NCI-H187 treated with DMSO at 0.1 percent for 48 hours (cell line): ENCODE measurements at places on chromosomes 2 and 18.

DNA sequence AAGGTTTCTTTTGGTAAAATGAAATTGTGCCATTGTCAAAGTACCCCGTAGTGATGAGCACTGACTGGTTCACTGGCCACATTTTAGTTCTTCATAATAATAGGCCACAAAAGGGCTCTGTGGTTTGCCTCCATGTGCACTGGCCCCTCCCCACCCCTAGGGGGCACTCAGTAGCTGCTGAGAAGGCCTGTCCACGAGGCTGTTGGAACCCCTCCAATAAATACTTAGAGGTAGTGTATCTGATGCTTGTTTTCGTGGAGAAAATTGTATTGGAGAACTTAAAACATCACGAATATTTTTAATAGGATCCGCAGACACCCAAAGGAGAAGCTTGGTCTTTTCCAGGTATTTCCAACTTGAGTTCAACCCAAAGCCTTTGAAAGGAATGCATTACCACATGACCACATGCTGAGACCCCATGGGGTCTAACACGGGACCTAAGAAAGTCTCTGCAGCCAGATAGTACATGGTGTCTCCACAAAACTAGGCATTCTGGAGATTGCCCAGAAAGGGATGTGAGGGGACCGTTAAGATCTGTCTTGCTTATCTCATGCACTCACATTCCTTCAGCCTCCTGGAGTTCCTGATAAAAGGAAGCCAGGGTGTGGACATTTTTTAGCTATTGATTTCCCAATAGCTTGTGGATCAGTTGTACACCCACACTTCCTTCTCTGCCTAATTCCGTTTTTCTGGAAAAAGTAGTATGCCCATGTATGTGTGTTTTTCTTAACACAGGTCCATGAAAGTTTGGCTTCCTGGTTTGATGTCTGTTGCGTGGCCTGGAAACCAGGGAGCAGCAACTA, 28.5 kb upstream of the NOSTRIN start:
- no peak for DNase-seq

- no peak for DNase-seq
Observed at GRCh38 chr18:23885750-23886149, 128.8 kb upstream of the TTC39C start.

- no peak for DNase-seq
Observed at GRCh38 chr18:35610724-35611123, 29.2 kb downstream of the GALNT1 start.

DNA sequence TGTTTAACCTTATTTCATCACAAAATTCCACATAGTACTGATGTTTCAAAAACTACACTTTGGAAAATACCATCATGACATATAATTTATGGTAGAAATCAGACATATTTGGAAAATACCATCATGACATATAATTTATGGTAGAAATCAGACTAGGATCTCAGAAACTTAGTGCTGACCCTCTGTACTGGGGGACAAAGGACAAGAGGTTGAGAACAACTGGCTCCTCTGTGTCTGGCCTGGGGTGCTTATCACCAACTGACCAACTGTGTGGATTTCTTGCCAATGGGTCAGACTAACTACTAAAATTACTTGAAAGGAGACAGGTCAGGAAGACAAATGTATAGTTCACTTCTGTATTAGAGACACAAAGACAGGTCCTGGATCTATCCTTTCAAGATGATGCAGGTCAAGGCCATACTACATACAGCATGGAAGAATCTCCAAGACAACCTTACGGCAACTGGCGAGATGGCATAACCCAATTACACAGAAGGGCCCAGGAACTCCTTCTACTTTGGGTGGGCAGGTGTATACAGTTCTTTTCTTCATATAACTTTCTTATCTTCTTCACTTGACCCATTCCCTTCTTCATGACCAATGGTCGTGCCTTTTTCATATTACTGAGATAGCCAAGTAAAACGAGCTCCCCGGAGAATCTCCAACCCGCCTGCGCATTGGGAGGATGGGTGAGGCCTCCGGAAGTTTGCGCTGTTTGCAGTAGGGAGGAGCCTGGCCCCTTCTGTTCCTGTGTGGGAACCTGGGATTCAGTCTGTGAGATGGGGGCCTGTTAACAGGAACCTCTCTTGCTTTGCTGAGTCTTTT, 290.5 kb downstream of the AGPS start:
- DNase-seq: no peak

DNA sequence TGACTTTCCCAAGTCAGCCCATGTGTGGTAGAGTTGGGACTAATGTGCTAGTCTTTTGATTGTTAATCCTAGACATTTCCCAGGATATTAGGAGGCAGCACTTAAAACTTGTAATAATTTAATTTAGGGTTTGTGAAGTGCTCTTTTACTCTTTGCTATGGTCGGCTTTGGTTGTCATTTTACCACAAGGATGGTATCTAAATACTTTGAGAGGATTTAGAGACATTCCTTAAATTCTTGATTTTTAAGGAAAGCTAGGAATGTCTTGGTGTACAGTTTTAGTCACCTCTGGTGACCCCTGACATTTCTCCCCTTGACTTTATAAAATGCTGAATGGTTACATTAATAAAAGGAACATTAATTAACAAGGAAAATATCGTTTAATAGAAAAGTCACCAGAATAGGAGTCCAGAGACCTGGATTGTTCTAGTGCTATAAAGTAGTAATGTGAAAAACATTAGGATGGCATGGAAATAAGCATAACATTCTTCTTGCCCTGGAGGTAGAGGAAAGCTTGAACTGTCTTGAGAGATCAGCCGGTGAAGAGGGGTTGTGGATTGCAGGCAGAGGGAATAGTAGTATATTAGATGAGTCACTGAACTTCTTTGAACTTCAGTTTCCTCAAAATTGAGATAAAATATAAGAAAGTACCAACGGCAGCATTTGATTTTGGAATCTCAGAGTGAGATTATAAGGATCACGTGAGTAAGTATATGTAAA, 209.2 kb downstream of the MCFD2 start:
- no peak for DNase-seq

GRCh38 chr2:176392249-176392648, 123.0 kb downstream of the MTX2 start:
- no peak for DNase-seq

GRCh38 chr2:239612133-239612532, 211.3 kb upstream of the HDAC4 start:
- DNase-seq: no peak

DNA sequence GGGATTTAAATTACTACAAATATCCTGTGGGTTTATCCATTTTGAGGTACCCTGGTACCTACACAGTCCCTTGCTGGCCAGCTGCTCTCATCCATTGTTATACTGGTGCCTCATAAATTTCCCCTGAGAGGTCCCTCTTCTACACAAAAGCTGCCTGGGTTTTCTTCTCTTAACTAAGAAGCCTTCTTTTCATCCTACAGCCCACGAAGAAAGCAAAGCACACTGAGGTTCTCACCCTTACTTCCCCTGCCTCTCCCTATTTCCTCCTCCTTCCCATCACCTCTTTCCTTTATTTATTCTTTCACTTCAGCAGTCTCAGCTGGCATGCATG, 154.9 kb downstream of the CSRNP3 start:
- DNase-seq: no peak

GRCh38 chr2:2859164-2859563, 518.5 kb downstream of the EIPR1 start:
- DNase-seq: no peak

DNA sequence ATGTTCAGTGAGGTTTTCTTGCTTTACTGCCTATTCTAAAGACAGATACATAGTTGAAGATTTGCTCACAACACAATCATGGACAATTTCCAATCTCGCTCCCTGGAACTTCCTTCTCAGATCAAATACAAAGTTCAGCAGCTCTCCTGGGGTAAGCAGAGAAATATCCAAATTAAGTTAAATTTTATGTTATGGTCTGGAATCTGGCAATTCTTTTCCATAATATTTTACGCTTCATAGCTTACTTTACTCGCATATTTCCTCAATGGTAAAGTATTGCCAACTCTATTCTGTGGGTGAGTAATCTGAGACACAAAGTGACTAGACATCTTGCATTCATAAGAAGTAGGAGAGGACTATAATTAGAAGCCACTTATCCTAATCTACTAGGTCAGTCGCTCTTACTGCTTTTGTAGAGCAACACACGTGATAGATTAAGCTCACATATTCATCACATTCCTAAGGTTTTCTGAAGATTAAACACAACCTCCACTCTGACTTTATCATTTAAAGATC, 529.4 kb downstream of the CCDC85A start:
- DNase-seq: no peak

GRCh38 chr2:72940361-72940760, 23.0 kb downstream of the EMX1 start:
- no peak for DNase-seq

GRCh38 chr2:209259767-209260166, 164.1 kb upstream of the MAP2 start:
- DNase-seq: no peak

DNA sequence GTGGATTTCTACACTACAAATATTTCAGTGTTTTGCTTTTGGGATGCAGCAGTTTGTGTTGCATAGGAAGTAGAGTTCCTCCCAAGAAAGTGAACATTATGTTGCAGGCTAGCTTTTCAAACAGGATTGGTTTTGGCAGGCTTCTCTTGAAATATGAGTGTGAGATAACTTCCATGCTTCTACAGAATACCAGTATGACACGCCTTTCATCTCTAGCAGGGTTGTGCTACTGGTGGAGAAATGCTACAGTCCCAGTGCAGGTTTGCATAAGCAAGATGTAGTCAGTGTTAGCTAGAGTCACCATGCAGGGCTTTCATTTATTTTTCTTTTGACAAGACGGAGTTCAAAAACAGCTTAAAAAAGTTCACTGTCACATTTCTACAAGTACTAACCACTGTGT, 17.1 kb upstream of the CAVIN2 start:
- DNase-seq: no peak

GRCh38 chr2:241074065-241074818, 27.8 kb downstream of the MTERF4 start:
- no peak for DNase-seq

GRCh38 chr2:158969715-158970240, 1.3 kb downstream of the TANC1 start:
- no peak for DNase-seq

- no peak for DNase-seq
Observed at GRCh38 chr2:21268878-21269224, 145.1 kb downstream of the TDRD15 start.

DNA sequence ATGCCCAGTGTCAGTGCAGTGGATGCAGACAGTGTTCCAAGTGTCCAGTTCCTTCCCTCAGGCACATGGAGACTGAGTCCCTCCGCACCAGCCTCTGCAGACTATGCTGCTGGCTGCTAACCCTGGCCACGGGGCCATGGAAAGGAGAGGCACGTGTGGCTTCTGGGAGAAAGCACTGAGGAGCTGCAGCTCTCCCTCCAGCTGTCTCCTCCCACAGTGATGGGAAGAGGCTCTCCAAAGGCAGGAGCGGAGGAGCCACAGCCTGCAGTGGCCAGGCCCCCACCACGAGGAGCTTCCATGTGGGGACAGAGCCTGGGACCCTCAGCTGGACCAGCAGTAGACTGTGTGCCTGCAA, 141.1 kb downstream of the NDUFA10 start:
- no peak for DNase-seq

GRCh38 chr2:1849450-1849849, 105.1 kb upstream of the PXDN start:
- DNase-seq: no peak

GRCh38 chr2:39119732-39120520, 925 bp downstream of the SOS1 start:
- DNase-seq: no peak

DNA sequence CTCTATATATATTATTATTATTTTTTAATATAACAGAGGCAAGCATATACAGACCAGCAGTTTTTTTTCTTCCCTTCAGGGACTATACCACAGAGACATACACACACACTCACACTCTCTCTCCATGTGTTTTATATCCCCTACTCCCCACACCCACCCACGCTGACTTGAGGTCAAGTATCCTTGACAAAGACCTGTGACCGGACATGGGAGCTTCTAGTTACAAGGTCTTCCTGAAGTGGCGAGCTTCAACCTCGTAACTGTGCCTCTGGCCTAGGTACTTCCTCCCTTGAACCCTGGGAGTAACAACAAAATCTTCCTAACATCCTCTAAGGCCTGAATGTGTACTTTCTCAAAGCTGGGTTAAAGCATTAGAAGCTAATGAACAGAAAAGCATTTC, 52.5 kb downstream of the POLR1A start:
- no peak for DNase-seq
